ENCODE measurements at places on chromosomes 12 and 14.

- DNase-seq, result no peak
Observed at GRCh38 chr12:80802652-80803400, 86.1 kb downstream of the MYF5 start.

DNA sequence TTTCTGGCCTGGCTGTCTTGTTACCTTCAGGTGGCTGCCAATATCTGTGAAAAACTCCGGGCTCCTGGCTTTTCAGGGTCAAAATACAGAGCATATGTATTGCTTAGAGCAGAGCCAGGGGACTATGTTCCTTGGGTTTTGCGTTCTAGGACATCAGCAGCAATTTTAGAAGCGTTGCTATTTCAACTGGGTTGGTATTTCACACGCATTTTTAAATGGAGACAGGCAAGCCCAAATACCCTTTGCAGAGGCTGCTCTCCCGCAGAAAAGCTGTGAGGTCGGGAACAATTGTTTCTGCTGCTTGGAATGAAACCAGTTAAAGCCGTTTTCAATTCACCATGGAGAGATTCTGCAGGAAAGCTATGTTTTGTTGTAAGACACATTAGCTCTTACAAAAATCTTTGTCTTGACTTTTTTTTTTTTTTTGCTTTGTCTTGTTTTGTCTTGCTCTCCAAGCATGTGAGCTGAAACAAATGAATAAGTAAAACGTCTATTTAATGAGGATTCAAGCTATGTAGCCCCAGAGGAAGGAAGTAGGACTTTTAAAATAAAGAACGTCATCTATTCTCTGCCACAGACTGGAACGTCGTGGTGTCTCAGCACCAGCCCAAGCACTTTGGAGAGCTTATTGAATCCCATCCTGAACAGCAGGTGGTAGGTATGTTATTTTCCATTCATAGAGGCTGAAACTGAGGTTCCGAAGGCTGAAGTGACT, 181.0 kb upstream of the TBX3 start:
- no peak for DNase-seq

DNA sequence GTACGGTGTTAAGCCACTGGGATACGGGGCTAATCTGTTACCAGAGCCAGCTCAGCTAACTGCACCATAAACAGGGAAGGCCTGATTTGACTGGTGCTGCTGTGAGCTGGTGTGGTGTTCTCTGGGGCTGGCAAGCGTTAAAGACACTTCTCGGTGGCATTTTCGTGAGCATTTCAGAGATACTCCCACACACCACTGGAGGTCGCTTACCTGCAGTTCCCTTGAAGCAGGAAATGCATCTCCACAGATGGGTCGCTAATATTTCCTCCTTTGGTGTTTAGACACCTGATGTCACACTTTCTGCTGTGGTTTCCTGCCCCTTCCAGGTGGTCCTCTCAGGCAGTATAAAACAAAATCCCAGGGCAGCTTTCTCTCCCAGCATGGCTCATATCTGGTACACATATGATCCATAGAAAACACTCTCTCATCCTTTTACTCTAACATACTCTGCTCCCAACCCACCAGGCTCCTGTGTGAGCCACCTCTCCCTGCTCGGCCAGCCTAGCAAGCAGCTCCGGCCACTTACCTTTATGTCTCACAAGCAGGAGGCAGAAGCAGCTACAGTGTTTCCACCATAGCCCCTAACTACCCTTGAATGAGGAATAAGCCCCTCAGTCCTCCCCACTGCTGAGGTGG, 129.9 kb upstream of the GRIN2B start:
- DNase-seq, result no peak

- DNase-seq, result no peak
Observed at GRCh38 chr14:24576182-24576581, at the start of gene CTSG. Gene CTSG, minus strand, starts transcription at chr14:24576250. Its CDS starts 27 bp downstream, at chr14:24576223.

GRCh38 chr12:112238441-112238840, 113.1 kb downstream of the TRAFD1 start:
- no peak for DNase-seq

DNA sequence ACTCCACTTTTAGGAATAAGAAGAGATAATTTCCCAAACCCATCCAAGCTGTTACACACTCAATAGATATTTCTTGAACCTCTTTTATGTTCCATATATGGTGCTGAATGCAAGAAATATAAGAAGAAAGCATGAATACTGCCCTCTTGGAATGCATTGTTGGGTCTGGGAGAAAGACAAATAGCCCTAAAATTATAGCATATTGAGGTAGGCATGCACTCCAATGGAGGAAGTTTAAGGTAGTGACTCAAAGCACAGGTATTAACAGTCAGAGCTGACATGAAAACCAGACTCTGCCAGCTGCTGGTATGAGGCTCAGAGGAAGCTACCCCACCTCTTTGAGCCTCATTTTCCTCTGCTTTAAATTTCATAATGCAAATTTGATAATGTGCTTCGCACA, 261.3 kb upstream of the NOS1 start:
- DNase-seq, result no peak

- DNase-seq, result no peak
Observed at GRCh38 chr12:45509187-45509586, 220.3 kb upstream of the ARID2 start.

DNA sequence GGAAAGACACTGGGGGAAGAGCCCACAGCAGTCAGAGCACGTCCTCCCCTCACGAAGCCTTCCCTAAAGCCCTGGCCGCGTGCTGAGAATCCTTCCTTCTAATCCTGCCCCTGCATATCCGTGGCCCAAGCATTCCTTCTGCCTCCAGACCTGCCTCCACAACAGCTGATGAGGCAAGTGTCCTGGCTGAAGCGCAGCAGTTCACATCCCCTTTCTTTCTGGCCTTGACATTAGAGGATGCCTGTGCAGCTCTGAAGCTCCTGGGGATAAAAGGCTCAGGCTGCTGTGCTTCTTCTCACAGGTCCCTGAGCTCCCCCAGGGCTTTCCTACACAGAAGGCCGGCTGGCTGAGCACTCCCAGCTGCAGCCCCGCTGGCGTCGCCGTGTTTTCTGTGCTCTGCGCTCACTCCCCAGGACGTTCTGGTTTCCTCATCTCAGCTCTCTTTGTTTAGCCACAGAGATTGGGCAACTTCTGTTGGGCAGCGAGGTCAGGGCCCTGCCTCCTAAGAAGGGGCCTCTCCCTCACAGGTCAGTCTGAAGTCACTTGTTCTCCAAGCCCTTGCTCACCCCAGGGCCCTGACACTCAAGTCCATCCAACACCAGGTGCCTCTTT, 45.8 kb downstream of the NINJ2 start:
- DNase-seq, result no peak

- no peak for DNase-seq
Observed at GRCh38 chr12:51334764-51335163, 10.8 kb upstream of the BIN2 start.

- DNase-seq, result peak; percentile 52
Observed at GRCh38 chr12:110582276-110583136, 612 bp downstream of the PPTC7 start.

DNA sequence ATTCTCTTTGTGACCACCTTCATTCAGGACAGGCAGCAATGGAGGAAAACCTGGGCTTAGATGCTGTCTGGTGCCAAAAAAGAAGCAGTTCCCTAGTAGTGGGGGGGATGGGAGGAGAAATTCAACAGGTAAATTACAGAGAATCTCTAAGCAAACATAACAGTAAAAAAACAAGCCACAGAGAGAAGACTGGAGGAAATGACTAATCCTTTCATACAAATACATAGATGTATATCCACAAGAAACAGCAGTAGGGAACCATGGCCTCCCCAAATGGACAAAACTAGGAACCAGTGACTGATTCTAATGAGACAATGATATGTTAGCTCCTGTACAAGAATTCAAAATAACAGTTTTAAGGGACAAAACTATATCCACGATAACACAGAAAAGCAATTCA, 513.0 kb downstream of the NAV3 start:
- DNase-seq, result no peak

- no peak for DNase-seq
Observed at GRCh38 chr12:87841935-87842334, 187.3 kb downstream of the C12orf50 start.

- DNase-seq, result no peak
Observed at GRCh38 chr14:67491741-67492507, 3.4 kb upstream of the TMEM229B start.

- DNase-seq, result no peak
Observed at GRCh38 chr12:59119676-59120075, 199.4 kb upstream of the LRIG3 start.

DNA sequence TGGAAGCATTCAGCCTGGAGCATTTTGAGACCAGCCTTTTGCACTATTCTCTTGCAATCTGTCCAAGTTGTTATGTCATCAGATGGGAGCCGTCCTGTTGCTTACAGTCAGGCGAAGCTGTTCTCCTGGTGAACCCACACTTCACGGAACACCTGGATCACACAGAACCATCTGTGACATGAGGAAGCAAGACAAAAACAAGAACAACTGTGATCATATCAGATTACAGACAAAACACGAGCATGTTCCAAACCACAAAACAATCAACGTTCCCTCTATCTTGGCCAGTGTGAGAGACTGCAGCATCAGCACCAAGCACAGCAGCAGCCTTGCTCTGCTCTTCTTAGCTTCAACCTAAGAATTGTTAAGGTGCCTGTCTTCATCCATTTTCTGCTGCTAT, 180.5 kb upstream of the SFSWAP start:
- DNase-seq, result no peak

DNA sequence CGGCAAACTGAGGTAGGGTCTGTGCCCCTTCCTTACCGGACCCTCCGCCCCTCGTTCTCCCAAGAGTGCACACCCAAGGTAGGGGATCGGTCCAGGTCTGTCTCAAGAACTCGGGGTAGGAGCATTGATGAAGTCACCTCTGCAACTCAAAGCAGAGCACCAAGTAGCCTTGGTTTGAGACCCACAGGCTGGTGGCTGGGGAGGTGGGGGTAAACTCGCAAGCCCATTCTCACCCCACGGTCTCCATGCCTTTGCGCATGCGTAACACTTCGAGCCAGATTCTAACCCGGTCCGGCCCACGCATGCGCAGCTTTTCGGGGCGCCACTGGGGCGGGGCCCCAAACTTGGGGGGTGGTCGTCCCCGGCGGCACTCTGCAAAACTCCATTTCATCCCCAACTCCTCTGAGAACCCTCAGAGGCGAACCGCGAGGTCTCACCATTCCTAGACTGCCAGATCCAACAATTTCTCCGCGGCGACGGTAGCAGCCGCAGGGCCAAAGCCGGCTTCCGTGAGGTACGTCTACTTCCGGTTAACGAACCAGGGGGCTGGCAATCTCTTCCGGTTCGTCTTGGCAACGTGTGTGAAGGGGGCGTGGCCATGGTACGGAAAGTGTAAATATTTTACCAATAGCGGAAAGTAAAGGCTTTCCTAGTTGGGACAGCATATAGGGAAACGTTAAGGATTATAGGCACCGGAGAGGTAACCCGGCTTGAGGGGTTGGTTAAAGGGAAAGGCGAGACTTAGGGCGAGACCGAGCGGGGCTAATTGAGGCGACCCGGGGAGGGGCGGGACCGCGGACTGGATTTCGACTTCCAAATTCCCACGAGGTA, at the start of gene MCRS1:
Gene MCRS1 (minus strand): TSS at position 532 of the 831 bp plus-strand sequence. CDS start 1,411 bp downstream, outside the sequence.
- DNase-seq, result no peak

DNA sequence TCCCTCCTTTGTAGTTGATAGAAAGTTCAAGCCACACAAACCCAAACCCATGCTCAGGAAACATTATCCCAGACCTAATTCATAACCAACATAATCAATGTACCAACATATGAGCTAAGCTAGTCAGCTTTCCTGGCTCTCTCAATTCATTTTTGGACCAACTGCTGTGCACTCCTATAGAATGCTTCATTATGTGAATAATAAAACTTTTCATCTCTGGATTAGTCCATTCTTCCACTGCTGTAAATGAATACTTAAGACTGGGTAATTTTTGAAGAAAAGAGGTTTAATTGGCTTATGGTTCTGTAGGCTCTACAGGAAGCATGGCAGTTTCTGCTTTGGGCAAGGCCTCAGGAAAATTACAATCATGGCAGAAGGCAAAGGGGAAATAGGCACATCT, 651.9 kb downstream of the RERGL start:
- DNase-seq, result no peak

- no peak for DNase-seq
Observed at GRCh38 chr12:101804409-101804808, 26.4 kb downstream of the GNPTAB start.

DNA sequence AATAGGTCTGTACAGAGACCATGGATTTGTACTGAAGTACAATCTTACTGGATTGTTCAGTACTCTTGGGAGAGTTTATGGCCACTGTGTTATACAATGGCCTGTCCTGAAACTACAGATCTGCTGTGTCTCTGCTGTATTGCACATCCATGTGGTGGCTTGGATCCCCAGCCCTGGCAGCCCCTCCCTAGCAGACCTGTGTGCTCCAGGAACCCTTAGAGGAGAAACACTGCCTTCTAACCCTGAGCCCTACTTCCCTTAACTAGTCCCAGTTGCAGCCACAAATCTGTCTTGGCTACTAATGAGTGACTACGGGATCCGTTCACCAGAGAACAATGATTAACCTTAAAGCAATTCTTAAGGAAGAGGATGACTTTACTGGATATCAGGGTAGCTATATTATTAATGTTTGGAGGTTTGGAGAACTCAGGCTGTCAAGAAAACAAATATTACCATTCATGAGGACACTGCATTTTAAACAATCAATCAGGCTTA, 27.7 kb downstream of the RNF34 start:
- DNase-seq, result no peak

DNA sequence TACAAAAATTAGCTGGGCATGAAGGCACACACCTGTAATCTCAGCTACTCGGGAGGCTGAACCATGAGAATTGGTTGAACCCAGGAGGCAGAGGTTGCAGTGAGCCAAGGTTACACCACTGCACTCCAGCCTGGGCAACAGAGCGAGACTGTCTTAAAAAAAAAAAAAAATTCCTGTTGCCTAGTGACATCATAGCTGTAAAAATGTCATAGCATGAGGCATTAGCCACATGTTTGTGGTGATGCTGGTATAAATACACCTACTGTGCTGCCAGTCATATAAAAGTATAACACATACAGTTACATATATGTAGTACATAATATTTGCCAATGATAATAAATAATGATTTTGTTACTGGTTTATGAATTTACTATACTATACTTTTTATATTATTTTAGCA, 22.2 kb downstream of the SLC41A2 start:
- no peak for DNase-seq

GRCh38 chr12:122918827-122919226, 22.9 kb upstream of the VPS37B start:
- no peak for DNase-seq

All from cortex of kidney (tissue), 1 donor.